ENCODE measurements at places on chromosomes 3 and 15.

DNA sequence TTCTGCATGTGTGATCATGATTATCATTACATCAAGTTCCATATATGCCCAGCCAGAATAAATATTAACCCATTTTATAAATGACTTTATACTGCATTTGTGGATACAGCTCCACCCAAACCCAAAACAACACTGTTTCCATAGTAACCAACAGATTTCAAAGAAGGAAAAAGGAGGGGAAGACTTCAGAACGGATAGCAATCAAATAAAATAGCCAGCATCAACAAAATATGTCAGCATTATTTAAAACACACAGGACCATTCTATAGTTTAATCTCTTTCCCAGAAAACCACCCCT, 114.4 kb downstream of the FOXP1 start:
- DNase-seq = no peak

- no peak for DNase-seq
Observed at GRCh38 chr3:137259701-137260100, 301.9 kb downstream of the IL20RB start.

- DNase-seq = no peak
Observed at GRCh38 chr3:74353039-74353438, 261.4 kb downstream of the CNTN3 start.

DNA sequence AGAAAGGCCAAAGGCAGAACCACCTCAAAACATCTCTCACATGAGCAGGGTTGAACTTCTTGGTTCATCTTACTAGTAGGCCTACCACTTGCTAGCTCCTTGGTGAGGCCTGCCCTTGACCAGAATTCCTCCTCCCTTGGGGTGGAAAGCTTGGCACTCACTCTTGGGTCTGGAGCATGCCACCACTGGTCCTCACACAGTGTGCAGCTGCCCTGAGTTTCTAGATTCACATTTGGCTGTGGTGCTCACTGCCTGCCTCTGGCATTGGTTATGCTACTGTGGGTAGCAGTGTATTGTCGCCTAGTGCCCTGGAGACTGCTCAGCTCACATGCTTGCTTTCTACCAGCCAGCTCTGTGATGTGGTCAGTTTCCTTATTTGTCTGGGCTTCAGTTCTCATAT, 23.7 kb downstream of the OXNAD1 start:
- DNase-seq = no peak

GRCh38 chr3:145015253-145015652, 1043.6 kb downstream of the DIPK2A start:
- DNase-seq = no peak

DNA sequence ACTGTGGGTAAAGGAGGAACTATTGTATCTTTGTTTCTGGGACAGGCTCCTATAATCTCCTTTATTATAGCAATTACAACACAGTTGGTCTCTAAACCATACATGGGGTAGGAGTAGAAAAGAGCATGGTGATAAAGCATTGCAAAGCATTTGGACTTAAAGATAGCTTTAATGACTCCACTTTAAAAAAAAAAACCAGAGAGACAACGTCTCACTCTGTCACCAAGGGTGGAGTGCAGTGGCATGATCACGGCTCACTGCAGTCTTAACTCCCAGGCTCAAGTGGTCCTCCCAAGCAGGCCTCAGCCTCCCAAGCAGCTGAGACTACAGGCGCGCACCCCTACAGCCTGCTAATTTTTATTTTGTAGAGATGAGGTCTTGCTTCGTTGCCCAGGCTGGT, 68.2 kb downstream of the DENND4A start:
- no peak for DNase-seq
